ENCODE measurements at places on chromosomes 5 and 9. TPM values are rescaled to one million over a fixed set of nuclear protein-coding genes. Genes with fewer than 3 reads are reported as not detected.

Gene CEP72
- total RNA-seq = 3.4 TPM

Gene PCDHA8
- total RNA-seq = not detected

Gene SGCD
- total RNA-seq = 92.4 TPM

- no peak for DNase-seq
Measured at GRCh38 chr5:181281077-181281983, 20.4 kb upstream of the TRIM52 start.

DNA sequence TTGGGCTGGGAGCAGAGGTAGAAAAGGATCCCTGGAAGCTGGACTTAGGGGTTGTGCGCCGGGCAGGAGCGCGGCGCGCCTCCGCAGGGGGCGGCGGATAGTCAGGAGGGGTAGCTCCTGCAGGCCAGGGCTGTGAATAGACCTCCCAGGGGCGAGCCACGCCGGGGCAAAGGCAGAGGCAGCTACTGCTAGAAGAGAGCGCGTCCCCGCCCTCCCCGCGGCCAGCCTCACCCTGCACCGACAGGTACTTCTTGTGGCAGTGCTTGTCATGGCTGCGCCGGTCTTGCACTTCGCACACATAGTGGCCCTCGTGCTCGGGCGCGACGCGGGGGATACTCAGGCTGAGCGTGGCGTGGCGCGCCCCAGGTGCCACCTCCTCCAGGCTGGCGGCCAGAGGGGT is 28.1 kb downstream of the FLT4 start:
- no peak for DNase-seq
